ENCODE measurements at places on chromosomes 12 and 14.

- DNase-seq: no peak
These were observed 209.7 kb downstream of the GPHN start for GRCh38 chr14:66717561-66718140.

DNA sequence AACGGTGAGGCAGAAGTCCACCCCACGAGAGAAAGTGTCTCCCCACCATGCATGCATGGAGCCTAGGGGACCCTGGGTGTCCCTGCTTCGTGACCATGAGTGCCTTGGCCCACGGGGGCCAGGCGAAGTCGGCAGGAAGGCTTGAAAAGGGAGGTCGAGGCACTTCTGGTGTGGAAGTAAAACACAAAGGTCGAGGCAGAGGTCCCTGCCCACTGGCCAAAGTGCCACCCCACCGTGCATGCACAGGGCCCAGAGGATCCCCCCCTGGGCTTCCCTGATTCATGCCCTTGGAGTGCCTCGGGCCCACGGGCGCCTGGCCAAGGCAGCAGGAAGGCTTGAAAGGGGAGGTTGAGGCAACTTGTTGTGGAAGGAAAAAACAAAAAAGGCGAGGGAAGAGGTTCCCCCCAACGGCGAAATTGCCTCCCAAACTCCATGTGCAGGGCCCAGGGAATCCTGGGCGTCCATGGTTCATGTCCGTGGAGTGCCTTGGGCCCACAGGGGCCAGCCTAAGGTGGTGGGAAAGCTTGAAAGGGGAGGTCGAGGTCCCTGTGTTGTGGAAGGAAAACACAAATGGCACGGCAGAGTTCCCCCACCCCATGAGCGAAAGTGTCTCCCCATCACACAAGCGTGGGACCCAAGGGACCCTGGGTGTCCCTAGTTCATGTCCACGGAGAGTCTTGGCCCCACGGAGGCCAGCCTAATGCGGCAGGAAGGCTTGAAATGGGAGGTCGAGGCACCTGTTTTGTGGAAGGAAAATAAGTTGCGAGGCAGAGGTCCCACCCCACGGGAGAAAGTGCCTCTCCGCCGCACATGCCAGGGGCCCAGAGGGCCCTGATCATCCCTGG, 372.1 kb downstream of the ALG10 start:
- no peak for DNase-seq

- no peak for DNase-seq
These were observed 28.1 kb downstream of the ZFYVE21 start for GRCh38 chr14:103743691-103744090.

GRCh38 chr12:6527711-6528110, 6.6 kb upstream of the GAPDH start:
- no peak for DNase-seq

DNA sequence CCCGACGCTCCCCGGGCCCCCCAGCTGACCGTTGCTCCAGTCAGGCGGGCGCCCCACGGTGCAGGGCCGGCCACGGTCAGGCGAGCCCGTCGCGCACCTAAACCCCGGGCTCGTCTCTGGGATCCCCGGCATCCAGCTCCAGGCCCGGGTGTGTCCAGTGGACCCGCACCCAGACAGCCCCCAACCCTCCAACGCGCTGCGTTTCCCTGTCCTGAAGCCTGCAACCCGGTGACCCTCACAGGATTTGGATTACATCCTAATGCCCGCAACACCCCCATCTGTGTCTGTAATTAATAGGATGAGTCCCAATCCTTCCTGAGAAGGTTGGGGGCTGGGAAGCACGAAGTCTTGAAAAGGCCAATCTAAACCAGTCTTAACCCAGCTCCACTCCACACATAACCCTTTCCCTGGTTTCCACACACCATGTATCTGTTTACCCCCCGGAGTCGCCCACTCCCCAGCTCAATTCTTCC, 10.4 kb downstream of the CPNE6 start:
- DNase-seq: no peak

GRCh38 chr12:50325890-50326391, 42.6 kb upstream of the LIMA1 start:
- DNase-seq: no peak

- DNase-seq: no peak
These were observed 381.1 kb downstream of the FLRT2 start for GRCh38 chr14:85911044-85911443.

GRCh38 chr14:83611906-83612390, 1918.0 kb upstream of the FLRT2 start:
- DNase-seq: no peak

GRCh38 chr14:97458661-97459579, 661.7 kb downstream of the VRK1 start:
- no peak for DNase-seq

DNA sequence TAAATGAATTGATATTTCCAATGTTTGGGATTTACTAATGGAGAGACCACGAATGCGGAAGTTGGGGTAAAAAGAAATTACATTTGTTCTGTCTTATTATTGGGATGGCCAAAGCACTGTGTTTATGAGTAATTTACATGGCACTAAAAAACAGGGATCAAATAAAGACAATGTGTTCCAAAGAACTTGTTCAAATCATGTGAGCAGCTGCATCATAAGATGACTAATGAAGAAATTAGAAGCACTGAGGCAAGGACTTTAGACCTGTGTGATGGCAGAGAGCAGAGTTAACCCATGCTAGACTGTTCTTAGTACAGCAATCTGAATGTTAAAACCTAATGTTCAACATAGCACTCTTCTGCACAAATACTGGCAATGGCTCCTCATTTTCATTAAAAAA, 34.3 kb upstream of the DCN start:
- DNase-seq: no peak

GRCh38 chr12:57834086-57834876, 12.2 kb downstream of the CTDSP2 start:
- DNase-seq: no peak

GRCh38 chr14:92626041-92626440, 112.5 kb downstream of the RIN3 start:
- DNase-seq: no peak

DNA sequence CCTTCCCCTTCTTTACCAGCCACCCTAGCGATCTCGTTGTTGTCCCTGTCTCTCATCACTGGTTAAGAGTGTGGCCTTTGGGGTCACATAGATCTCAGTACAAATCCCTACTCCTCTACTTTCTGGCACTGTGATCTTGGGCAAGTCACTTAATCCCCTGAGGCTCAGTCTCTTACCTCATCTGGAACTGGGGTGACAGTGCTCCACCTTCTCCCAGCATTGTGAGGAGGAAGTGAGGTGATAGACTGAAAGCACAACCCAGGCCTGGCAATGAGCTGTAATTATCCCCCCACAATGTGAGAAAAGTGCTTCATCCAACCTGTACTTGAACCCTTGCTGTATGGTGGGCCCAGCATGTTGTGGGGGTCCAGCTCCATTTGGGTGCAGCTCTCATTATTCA, 48.0 kb downstream of the IRAK3 start:
- no peak for DNase-seq

DNA sequence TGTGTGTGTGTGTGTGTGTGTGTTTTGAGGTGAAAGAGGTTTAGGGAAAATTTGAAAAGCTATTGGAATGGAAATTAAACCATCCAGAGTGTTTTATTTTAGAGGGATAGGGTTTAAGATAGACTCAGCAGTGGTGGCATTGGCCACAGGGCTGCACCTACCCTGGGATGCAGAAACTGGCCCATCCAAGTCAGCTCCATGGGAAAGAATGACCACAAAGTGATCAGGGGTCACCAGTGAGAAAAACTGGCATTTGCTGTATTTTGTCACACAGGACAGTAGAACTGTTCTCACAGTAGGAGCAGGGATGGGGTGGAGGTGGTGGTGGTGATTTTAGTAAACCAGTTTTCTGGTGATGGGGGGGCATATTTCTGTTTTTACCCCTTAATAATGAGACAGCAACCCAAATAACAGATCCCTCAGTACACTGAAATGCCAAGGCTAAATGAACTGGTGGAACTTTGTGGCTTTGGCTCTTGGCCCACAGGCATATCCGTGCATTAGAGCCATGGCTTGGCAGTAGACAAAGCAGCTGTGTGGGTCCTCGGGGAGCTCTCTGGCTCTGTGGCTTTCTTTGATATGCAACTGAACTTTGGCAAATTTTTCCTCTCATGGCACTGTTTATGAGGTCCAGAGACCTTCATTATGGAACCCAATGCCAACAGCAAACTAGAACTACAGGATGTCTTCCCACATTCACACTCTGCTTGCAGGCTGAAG, 348.3 kb downstream of the ZFP36L1 start:
- no peak for DNase-seq

DNA sequence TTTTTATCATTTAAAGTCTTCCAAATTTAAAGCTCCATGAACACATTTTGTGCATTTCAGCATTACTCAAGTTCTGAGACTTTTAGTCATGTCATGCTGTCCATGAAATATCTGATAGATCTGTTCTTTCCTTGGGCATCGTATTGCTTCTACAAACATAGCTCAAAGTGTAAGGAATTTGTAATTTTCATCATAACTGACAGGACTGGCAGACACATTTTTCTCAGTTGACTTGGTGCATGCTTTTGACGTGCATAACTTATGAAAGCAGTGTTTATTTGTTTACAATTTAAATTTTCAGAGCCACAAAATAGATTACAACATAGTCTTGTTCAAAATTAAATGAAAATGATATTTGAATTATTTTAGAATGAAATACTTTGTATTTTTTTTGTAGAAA, 812.1 kb upstream of the NOVA1 start:
- DNase-seq: no peak

- no peak for DNase-seq
These were observed 12.5 kb downstream of the PLEKHG6 start for GRCh38 chr12:6322969-6323339.

DNA sequence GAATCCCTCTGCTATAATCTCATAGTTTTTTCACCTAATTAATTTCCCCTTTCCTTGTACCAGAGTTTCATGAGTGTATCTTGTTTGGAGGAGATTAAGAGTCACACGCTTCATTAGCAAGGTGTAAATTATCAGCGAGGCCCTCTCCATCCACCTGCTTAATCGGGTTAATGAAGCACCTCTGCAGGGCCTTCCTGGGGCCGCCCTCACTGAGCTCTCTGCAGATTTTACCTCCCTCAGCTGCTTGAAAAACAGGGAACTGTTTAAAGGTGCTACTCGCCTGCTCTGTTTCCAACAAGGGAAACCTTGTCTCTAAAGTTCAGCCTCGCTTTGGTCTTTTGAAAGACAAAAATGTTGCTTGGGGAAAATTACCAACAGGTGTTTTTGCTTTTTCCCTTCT, 35.8 kb downstream of the OTX2 start:
- DNase-seq: no peak

GRCh38 chr12:92439420-92439805, 263.4 kb upstream of the PLEKHG7 start:
- DNase-seq: no peak

DNA sequence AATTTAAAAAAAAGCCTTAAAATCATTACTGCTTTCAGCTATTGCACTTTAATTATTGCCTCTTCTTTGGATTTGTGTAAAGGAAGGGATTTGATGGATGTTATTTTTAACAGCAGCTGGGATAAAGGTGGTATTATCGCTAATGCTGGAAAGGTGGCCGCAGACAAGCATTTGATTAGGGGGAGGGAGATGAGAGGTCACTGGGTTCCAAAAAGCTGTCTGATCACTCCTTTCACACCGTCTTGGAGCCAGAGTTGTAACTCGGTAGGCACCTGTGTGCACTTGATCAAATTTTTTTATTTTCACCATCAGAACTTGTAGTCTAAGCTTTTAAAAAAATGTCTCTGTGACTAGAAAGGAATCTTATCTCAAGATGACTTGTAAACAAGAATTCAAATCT, 99.8 kb downstream of the AKAP6 start:
- no peak for DNase-seq

DNA sequence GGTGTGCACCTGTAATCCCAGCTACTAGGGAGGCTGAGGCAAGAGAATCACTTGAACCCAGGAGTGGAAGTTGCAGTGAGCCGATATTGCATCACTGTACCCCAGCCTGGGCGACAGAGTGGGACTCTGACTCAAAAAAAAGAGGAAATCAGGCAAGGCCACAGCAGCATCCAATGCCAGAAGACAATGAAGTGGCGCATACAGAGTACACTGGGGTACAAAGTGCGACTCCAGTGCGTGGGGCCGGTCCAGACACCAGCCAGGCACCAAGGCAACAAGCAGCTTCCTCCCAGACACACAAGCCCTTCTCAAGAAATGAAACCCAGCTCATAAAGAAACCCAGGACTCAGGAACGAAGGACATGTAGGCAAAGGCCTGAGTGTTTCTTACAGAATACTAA, 28.2 kb downstream of the TTC7B start:
- no peak for DNase-seq

DNA sequence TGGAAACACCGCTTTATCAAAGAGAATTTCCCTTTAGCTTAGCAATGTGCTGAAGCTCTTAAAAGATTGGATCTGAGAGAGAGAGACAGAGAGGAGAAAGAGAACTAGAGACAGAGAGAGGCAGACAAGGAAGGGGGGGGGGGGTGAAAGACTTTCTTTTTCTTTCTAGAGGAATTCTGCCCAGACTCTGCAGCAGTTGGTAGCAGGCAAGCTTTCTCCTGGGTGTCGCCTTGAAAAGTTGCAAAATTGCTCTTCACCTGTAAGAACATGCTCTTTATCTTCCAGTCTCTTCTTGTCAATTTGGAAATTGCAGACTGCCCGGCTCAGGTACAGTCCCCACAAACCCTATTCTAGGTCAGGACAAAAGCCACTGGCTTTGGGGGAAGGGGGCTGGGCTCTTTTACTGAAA, 2.9 kb upstream of the OTX2 start:
- DNase-seq: no peak

DNA sequence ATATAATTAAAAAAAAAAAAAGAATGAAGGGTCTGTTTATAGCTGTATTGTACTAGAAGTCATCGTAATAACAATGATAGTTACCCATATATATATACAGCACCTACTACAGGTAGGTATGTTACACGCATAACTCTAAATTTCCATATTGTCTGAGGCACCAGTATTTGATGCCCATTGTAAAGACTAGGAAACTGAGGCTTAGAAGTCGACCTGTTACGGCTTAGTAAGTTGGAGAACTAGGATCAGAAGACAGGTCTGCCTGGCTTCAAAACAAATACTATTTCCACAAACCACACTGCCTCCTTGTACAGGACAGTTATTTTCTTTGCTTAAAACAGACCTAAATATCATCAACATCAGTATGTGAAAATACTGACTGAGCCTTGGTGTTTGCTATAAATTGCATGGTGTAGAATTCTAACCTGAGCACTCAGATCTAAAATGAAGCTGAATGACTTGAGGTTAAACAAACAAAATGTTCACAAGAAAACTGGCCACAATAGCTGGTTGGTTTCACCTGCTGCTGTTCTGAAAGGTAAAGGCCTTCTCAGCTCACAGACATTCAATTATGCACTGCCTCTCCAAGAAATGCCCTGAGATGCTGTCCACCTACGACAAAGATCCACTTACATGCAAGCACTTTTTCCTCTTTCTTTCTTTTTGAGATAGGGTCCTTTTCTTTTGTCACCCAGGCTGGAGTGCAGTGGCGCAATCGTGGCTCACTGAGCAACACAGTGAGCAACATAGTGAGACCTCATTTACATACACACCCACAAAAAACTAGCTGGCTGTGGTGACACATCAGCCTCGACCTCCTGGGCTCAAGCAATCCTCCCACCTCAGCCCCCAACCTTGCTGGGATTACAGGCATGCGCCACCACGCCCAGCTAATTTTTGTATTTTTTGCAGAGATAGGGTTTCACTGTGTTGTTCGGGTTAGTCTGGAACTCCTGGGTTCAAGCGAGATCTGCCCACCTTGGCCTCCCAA, 35.7 kb downstream of the SSH1 start:
- DNase-seq: no peak

Data from occipital lobe (tissue), 3 donors.